ENCODE measurements at places on chromosomes 2 and 18.

- DNase-seq: no peak
These were observed 130.7 kb upstream of the TPO start for GRCh38 chr2:1282552-1282951.

GRCh38 chr18:9400197-9400596 lies 65.6 kb downstream of the TWSG1 start:
- no peak for DNase-seq

- no peak for DNase-seq
These were observed 956.2 kb downstream of the DSC3 start for GRCh38 chr18:30086351-30086750.

DNA sequence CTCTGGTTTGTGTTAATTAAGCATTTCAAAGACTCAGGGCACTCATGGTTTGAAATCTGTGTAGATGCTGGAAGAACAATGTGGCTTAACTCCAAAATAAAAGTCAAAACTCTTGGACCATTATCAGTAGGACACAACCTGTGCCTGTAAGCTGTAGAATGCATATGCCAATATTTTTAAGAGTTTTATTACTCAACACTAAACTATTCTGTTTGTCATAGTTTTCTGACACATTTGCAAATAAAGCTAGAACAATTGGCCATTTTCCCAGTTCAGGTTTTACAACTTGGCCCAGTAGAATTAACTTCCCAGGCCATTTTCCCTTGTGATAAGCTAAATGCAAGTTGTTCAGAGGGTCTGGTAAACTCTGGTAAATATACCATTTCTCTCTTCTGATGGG lies 713.1 kb downstream of the CBLN2 start:
- DNase-seq: no peak

GRCh38 chr2:234677758-234678538 lies 181.1 kb upstream of the ARL4C start:
- no peak for DNase-seq

DNA sequence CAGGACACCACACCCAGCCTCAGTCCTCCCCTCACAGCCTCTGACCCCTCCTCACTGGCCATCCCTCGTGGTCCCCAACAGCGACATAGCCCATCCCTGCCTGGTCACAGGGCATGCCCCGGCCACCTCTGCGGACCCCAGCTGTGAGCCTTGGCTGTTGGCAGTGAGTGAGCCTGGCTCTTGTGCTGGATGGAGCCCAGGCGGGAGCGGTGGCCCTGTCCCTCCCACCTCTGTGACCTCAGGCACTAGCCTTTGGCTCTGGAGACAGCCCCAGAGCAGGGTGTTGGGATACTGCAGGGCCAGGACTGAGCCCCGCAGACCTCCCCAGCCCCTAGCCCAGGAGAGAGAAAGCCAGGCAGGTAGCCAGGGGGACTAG lies 7.9 kb downstream of the DES start:
- DNase-seq: no peak
